Activated T-cell treated with anti-CD3 and anti-CD28 coated beads, Interleukin-2, amount 50 U/mL, for 72 hours (primary cell): ENCODE measurements at places on chromosomes 1 and 21. TPM values are rescaled to one million over a fixed set of nuclear protein-coding genes. Genes with fewer than 3 reads are reported as not detected.
A peak's percentile ranks its signal among the peaks of the same experiment; 100 is the strongest.

The TRABD2B gene
- not detected for total RNA-seq

The MAST2 gene
- 21.0 TPM for total RNA-seq

The RAB42 gene
- 0.17 TPM for total RNA-seq

The LSS gene
- total RNA-seq = 18.9 TPM

DNA sequence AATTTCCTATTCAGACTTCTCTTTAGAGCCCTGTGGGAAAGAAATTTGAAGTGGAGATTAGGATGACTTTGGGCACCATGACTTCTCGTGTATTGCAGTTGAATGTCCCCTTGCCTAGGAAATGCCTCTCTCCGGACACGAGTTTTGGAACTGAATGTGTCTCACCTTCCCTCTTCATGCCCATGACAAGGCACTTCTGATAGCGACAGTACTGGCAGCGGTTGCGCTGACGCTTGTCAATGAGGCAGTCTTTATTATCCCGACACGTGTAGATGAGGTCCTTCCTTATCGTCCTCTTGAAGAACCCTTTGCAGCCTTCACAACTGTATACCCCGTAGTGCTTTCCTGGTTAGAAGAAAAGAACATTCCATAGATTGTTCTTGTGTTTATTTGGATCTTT lies 28.1 kb downstream of the RXRG start:
- no peak overlapping the region for H3K27ac ChIP-seq
- no peak overlapping the region for H3K4me3 ChIP-seq
- DNase-seq = no peak
- no peaks in the 10 kb centered on the region for H3K36me3 ChIP-seq
- H3K4me1 ChIP-seq = no peaks in the 10 kb centered on the region

DNA sequence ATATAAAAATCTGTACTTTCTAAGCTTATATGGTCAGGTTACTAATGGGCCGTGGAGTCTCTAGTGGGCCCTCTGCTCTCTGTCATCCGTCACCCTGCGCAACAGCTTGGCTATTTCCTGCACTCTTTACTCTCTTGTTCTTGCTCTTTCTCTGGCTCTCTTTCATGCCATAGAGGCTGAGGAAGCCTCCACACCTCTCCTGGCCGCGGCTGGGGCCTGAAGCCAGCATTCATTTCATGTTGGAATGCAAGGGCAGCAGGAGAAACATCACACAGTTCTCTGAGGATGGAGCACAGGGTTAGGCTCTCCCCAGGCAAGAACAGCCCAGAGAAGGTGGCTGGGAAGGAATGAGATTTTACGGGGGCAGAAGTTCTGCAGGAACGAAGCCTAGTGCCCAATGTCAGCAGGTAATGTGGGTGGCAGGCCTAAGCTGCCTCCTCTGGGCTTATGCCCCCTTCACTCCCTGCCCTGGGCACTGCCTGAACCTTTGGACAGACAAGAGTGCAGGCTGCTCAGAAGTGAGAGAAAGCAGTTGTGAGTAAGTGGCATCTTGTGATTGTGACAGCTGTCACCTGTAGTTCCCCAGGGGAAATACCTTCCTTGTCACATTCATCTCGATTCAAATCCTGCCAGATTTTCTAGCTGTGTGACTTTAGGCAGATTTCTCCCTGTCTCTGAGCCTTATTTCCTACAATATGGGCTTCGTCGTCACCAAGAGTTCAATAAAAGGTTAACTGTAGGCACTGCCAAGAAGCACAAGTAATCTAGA lies 3.6 kb upstream of the FHAD1 start:
- peaks cover 46% of the 10 kb centered on the region for H3K4me1 ChIP-seq
- peaks cover 80% of the 10 kb centered on the region for H3K27me3 ChIP-seq
- H3K36me3 ChIP-seq = peaks cover 16% of the 10 kb centered on the region
- peak; percentile 21 for DNase-seq
- no peak overlapping the region for H3K27ac ChIP-seq

The CCDC181 gene
- total RNA-seq = not detected

GRCh38 chr1:22169816-22170215 lies 26.9 kb upstream of the WNT4 start:
- no peak overlapping the region for H3K27ac ChIP-seq
- no peak overlapping the region for H3K4me3 ChIP-seq
- H3K27me3 ChIP-seq = peaks cover 21% of the 10 kb centered on the region
- H3K36me3 ChIP-seq = no peaks in the 10 kb centered on the region
- no peak for DNase-seq

DNA sequence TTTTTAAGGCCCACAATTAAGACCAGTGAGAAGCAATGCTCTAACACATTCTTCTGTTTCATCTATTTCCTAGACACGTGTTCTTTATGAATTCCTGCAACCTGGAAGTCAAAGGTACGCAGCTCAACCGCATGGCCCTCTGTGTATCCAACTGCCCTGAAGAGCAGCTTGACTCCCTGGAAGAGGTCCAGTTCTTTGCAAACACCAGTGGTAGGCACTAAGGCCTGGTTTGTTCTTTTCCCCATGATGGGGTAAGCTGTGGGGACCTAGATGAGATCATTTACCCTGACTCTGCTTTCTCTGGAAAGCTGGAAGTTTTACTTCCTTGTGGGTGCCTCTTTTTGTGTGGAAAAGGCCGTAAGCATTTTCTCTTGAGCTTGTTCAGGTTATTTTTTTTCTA lies 7.3 kb downstream of the SLC44A3 start:
- no peak overlapping the region for H3K4me3 ChIP-seq
- H3K36me3 ChIP-seq = no peaks in the 10 kb centered on the region
- DNase-seq = no peak

GRCh38 chr1:164498792-164499191 lies 60.2 kb upstream of the PBX1 start:
- no peak overlapping the region for H3K4me3 ChIP-seq
- DNase-seq = no peak
- peaks cover 7% of the 10 kb centered on the region for H3K36me3 ChIP-seq

DNA sequence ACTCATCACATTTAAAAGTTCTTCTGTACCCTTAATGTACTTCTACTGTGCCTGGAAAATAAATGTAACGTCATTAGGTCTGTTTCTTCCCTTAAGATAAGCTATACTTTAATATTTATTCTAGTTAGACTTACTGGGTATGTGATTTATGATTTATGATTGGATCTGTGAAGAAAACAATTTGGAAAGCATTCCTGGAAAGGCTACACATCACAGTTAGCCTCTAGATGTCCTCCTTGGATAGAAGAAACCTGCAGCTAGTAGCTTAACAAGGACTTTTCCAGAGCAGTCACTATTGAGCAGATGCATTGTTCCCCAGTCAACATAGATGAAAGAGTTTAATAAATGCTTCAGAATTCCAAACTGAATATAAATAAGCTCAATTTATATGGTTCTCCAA lies 22.2 kb upstream of the ABL2 start:
- H3K27me3 ChIP-seq = no peaks in the 10 kb centered on the region
- H3K4me3 ChIP-seq = no peak overlapping the region
- H3K36me3 ChIP-seq = no peaks in the 10 kb centered on the region
- DNase-seq = no peak
- H3K4me1 ChIP-seq = no peaks in the 10 kb centered on the region

The UBXN11 gene
- 19.3 TPM for total RNA-seq

GRCh38 chr21:41631564-41632461 lies 123.9 kb upstream of the TMPRSS2 start:
- H3K27me3 ChIP-seq = peaks cover 11% of the 10 kb centered on the region
- no peaks in the 10 kb centered on the region for H3K4me1 ChIP-seq
- DNase-seq = no peak
- H3K36me3 ChIP-seq = no peaks in the 10 kb centered on the region
- H3K4me3 ChIP-seq = no peak overlapping the region
- H3K27ac ChIP-seq = no peak overlapping the region
